Activated T-helper 9 cell treated with anti-CD3 and anti-CD28 coated beads, Interleukin-2, amount 50 U/mL, for 16 hours (primary cell): ENCODE measurements at places on chromosomes 2 and 18.

GRCh38 chr2:225164401-225165050 is 122.3 kb upstream of the DOCK10 start:
- no peak for DNase-seq

- no peak for DNase-seq
These were observed 1.3 kb upstream of the LYPD1 start for GRCh38 chr2:132671151-132671835.

DNA sequence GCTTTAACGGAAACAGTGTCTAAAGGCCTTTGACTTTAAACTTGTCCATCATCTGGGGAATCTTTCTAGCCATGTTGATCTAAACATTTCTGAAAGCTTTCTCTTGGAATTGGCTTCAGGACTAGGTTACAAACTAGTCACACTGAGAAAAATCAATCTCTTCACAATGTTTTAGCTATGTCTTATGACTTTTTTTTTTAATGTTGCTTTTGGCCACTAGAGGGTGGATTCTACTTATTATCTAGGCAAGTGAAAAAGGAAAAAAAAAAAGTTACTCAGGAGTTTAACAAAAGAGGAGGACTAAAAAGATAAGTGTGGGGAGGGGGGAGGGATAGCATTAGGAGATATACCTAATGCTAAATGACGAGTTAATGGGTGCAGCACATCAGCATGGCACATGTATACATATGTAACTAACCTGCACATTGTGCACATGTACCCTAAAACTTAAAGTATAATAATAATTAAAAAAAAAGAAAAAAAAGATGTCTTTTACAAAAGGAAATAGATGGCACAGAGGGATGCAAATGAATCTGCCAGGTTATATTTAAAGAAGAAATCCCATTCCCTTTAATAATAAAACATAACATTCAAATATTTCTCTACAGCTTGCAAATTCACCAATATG is 160.4 kb upstream of the PID1 start:
- no peak for DNase-seq

- no peak for DNase-seq
These were observed 68.2 kb downstream of the HS1BP3 start for GRCh38 chr2:20582600-20583221.

DNA sequence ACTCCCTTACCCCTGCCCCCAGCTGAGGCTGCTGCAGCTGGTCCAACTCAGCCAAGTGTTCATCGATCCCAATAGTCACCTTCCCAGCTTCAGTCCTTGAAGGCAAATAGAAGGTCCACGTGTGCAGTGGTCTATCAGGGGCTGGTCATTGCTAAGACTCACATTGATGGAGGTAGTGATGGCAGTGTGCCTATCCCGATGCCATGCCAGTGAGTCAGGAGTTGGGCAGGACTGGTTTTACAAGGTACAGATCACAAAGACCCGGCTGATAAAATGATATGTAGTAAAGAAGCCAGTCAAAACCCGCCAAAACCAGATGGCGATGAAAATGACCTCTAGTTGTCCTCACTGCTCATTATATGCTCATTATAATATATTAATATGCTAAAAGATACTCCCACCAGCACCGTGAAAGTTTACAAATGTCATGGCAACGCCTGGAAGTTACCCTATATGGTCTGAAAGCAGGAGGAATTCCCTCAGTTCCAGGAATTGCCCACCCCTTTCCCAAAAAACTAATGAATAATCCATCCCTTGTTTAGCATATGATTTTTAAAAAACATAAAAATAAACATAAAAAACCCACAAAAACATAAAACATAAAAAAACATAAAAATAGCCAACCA is 2.9 kb upstream of the C2orf80 start:
- no peak for DNase-seq

DNA sequence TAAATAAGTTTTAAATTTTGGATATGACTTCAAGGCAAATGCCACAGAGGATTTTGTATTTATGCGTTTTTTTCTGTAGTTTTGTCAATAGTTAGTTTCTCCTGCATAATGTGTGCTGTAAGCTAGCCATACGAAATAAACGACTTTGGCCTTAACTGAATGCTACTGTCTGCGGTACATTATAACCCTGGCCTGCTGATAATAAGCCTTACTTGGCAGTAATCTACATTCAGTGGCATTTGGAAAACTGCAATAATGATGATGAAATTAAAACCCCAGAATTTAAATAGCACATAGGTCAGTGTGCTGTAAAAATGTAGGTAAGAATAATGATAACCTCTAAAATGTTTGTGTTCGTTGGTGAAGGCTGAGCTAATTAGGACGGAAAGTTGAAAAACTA is 88.8 kb downstream of the LRP1B start:
- no peak for DNase-seq

DNA sequence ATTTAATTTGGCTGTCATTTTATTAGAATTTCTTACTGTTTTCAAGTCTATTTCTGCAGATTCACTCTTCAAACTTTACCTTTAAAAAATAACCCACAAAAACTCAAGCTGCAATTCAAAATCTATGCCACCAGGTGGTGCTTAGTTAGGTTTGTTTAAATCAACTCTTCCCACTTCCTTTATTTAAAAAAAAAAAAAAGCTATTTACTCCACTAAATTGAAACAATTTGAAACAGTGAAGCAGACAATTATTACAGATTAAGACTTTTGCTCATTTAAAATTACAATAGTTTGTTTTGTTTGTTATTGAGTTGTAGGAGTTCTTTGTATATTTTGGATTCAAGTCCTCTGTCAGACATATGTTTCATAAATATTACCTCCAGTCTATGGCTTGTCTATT is 300.0 kb downstream of the PDE11A start:
- DNase-seq = no peak

DNA sequence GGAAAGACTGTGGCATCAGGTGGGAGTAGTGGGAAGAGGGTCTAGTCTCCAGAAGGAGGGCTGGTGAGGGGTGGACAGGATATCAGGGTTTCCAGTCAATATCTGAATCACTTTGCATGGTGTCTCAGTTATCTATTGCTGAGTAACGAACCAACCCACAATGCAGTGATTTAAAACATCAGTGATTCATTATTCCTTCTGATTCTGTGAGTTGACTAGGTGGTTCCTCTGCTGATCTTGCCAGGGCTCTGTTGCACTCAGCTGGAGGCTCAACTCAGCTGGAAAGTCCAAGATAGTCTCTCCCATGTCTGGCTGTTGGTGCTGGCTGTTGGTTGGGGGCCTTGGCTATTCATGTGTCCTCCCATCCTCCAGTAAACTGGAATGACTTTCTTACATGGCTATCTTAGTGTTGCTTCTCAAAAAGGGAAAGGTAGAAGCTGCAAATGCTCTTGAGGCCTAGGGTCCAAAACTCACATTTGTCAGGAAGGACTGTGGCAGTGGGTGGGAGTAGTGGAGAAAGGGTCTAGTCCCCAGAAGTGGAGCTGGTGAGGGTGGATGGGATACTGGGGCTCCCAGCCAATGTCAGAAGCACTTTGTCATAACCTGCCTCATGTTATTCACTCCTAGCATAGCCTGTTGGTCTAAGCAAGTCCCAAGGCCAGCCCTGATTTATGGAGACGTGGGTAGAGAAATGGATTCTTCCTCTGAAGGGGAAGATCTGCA is 13.9 kb downstream of the IL1F10 start:
- no peak for DNase-seq

DNA sequence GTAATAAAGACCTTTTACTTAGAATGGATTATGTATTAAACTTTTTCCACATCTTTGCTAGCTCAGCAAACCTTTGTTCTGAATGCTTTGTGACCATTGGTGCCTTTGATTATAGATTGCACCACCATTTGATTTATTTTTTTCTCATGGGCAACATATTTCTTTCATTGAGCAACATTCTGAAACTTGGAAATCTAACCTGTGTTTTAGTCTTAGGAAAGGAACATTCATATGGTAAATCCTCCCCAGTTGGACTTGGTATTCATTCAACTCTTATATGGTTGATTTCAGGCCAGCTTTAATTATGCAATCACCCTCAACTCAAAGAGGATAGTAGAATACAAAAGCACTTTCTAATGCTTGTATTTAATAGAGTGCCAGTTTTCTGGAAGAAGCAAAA is 1077.9 kb upstream of the ZEB2 start:
- no peak for DNase-seq

- no peak for DNase-seq
These were observed 5.4 kb upstream of the CHRNG start for GRCh38 chr2:232533944-232534710.

- no peak for DNase-seq
These were observed 5.4 kb upstream of the PUM2 start for GRCh38 chr2:20356042-20356441.

DNA sequence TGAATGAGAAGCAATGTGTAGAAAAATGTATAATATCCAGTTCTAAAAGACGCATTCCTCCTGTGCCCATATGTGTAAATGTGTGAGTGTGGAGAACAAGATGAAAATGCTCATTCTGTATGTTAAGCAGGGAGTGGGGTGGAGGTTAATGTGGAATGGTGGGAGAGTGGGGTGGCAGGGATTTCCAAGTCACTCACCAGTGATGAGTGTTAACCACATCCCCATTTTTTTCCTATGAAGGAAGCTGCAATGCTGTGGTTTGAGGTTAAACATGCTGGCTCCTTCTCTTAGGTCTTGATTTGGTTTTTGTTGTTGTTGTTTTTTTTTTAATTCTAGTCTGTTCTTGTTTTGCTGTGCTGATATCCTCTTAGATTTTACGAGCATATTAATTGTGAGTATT is 169.4 kb downstream of the NEDD4L start:
- no peak for DNase-seq

- DNase-seq = no peak
These were observed 286.5 kb downstream of the C1D start for GRCh38 chr2:67776276-67776675.

GRCh38 chr2:147365622-147366021 is 479.2 kb upstream of the ACVR2A start:
- no peak for DNase-seq

- no peak for DNase-seq
These were observed 30.4 kb upstream of the ALLC start for GRCh38 chr2:3627500-3628100.

GRCh38 chr2:196520605-196521004 is 118.9 kb upstream of the CCDC150 start:
- DNase-seq = no peak

DNA sequence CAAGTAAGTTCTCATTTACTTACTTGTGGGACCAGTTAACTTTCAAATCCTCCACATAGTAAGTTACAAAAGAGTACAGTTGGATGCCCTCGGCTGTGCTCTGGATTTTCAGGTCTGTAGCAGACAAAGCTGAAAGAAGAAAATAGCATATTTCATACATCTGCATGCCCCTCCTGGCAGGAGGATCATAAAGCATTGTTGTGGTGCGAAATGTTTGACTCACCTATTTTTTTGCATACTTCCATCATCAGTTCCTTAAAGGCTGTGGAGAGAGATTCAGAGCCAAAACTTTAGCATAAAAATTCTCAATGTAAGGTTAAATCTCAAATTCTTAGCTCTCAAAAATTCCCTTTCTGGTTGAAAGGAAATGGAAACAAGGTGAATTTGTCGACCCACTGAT is 70.8 kb upstream of the LPIN2 start:
- no peak for DNase-seq

- no peak for DNase-seq
These were observed 187.0 kb downstream of the HAUS1 start for GRCh38 chr18:46291149-46291548.
